ENCODE measurements at places on chromosomes 2 and 18.

DNA sequence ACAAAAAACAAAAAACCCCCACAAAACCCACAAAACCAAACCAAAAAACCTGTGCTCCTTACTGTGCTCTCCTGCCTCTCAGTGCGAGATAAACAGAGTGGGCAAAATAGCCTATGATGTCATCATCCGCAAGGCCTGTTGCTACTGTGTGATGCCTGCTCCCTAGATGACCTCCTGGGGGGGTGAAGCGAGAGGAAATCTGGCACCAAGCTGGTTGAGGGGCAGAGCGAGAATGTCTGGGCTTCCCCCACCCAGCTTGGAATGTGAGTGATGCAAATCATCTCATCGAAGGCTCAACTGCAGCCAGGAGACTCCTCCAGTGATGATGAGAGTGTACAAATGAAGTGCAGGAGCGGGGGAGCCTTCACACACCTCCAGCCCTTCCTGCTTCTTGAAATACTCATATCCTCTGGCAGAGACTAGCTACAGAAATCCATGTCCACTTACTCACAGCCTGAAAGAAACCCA, 57.7 kb upstream of the MAP4K3 start:
- peak; percentile 98 for DNase-seq

DNA sequence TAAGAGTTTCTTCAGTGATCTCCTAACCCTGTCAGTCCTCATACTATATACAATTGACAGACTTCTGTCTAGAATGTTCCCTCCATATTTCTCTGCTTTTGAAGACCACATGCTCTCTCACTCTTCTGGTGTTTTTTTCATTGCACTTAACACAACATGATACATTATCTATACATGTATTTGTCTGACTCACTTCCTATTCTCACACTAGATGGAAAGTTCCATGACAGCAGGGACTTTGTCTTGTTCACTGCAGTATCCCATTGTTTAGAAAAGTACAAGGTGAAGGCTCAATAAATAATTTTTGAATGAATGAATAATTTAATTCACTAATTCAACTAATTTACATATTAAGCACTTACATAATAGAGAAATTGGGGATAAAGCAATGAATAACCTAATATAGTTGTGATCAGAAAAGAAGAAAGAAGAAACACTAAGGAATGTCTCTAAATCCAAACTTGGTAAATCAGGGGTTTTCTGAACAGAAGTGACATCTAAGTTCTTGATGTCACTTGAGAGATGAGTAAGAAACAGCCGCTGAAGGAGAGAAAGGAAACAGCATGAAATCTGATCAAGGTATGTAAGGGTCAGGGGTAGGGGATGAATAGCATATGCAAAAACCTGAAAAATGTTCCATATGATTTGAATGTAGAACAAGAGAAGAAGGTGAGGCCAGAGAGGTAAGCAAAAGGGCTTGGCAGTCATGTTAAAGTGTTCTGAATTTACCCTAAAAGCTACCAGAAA, 42.4 kb downstream of the MBD2 start:
- DNase-seq = peak; percentile 41

DNA sequence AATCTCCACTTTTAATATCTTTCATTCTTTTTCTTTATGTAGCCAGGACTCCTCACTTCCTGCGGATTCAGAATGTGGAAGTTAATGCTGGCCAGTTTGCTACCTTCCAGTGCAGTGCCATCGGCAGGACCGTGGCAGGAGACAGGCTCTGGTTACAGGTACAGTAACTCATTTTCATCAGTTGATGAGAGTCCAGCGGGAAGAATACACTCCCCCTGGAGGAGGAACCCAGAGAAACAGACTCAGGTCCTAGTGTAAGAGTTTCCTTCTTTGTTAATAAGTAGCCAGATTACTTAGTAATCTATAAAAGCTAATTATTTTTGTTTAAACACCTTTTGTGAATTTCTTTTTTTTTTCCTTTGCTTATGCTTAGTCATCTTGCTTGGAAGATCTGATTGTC, 359.4 kb downstream of the PTPRM start:
- peak; percentile 43 for DNase-seq

DNA sequence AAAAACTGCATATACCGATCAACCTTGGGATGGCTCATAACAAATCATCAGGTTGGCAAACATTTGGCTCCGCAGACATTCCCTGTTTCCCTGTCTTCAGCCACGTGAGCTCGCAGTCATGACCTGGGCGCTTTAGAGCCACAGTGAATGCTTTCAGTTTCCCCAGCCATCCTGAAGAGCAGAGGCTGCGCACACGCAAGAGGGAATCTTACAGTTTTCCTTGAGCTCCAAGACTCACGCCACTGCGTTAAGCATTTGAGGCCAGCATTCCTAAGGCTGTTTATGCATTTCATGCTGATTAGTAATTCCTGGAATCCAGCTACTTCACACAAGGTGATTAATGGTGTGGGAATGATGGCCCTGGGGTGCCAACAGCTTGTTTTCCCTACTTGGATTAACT, 95.1 kb downstream of the MTCL1 start:
- peak; percentile 96 for DNase-seq

DNA sequence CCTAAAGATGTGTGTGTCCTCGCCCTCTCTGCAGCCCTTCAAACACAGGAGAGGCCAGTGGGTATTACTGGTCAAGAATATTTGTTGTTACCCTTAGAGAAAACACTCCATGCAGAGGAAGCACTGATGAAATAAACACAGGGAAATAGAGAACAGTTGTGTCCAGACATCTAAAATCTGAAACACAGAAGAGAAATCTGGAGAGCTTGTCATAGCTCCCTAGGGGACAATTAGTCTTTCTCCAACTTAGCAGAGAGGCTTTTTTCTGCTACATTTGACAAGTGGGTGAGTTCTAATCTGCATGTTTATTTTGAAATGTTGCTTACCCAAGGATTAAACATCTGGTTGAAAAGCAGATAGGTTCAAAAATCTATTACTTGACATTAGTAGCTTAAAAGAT, 190.1 kb downstream of the CTNNA2 start:
- DNase-seq = no peak

GRCh38 chr2:178707476-178707875, 99.7 kb downstream of the TTN start:
- no peak for DNase-seq
